H9 (cell line): ENCODE measurements at places on chromosomes 2 and 18. TPM values are rescaled to one million over a fixed set of nuclear protein-coding genes. Genes with fewer than 3 reads are reported as not detected.

DNA sequence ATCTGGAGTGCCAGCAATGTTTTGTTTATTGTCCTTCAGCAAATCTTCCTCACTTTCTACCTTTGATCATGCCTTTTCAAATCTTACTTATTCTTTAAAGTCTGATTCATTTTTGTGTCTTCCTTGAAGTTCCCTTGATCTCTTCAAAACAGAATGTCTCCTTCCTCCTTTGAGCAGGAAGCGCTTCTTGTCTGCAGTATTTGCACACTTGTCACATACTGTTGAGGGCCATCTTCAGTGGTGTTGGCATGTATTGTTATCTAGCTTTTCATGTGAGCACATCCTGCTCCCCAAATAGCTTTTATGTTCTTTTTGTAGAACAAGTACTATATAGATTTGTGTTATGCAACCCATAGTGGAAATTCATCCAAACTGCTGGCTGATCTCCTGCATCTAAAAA, 5.9 kb upstream of the CERS6 start:
- no peak for DNase-seq

- no peak for DNase-seq
Measured at GRCh38 chr2:229582151-229582550, 132.2 kb downstream of the DNER start.

DNA sequence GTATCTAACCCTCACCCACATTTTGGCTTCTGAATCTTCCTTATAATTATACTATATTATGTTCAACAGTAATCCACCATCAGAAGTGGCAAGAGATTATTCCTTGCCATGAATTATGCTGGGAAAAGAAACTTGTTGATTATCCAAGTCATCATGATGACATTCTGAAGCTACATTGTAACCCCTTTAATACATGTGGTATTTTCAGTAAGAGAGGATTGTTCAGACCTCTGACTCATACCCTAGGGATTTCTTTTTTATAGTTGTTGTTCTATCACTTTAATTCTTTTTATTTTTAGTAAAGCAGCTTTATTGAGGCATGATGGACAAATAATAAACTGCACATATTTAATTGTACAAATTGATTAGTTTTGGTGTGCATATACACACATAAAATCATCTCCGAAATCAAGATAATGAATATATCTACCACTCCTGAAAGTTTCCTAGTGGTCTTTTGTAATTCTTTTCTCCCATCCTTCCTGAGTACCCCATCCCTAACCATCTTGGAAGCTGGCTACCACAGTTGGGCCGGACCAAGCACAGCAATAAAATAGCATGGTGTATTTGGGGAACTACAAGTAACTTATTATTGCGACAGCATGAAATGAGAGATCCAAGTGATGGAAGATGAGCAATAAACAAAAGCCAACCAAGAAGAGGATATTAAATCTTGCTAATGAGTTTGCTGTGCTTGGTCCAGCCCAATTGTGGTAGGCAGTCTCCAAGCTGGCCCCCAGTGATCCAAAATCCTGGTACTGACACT, 159.9 kb downstream of the BARD1 start:
- DNase-seq: no peak

Gene C2orf15
- 5.6 and 6.2 TPM in 2 replicates for total RNA-seq

DNA sequence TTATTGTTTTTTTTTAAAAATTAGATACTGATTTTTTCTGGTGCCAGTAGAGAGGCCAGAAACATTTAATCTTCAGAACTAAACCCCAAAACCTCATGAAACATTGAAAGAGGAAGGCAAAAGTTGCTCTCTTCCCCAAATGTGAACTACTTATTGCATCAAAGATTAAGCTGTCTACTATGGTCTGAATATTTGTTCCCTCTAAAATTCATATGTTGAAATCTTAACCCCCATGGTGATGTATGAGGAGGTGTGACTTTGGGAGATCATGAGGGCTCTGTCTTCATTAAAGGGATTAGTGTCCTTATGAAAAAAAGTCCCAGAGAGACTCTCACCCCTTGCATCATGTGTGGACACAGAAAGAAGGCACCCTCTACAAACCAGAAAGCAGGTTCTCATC, 28.2 kb upstream of the SLC8A1 start:
- DNase-seq: no peak

DNA sequence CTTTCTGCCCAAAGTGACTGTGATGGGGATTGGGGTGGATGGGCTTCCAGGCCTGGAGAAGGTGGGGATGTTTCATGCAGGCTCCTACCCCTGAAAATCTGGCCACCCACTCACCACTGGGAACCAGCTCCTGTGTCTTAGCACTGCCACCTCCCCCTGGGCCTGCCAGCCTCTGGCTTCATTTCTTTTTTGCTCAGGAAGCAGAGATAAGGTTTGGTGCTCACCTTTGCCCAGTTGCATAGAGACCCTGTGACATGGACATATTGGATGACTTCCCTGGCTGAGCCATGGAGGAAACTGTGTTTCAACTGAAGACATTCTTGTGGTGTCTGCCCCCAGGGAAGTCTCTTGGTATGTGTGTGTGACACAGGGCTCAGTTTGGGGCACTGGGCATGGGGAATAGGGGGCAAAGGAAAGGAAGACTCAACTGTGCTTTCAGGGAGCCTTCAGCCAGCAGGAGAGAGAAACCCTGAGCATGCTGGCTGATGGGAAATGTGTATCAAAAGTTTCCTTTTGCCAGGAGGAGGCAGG, 16.7 kb downstream of the CTIF start:
- DNase-seq: no peak

Gene EVX2
- total RNA-seq: not detected in 2 replicates

DNA sequence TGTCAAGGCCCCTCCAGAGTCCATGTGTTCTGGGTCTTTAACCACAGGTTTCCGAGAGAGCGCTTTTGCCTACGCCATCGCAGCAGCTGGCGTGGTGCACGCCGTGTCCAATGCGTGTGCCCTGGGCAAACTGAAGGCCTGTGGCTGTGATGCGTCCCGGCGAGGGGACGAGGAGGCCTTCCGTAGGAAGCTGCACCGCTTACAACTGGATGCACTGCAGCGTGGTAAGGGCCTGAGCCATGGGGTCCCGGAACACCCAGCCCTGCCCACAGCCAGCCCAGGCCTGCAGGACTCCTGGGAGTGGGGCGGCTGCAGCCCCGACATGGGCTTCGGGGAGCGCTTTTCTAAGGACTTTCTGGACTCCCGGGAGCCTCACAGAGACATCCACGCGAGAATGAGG, 9.3 kb downstream of the WNT10A start:
- no peak for DNase-seq

DNA sequence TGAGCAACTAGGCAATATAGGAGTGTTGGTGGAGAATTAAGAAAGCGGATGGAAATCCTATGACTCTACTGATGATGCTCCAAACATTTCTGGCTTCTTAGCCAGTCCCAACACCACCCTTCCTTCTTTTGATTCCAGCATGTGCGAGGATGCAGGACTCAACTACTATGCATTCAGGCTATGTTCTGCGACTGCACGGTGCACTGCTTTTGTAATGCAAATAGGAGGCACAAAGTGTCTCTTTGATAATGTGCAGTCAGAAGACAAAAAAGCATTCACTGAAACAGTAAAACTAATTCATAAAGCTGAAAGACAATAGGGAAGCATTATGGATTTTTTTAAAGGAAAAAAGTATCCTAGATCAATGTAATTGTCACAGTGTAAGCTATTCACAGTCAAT, 106.7 kb downstream of the MEIS1 start:
- no peak for DNase-seq

- no peak for DNase-seq
Measured at GRCh38 chr2:121907928-121908327, 152.5 kb downstream of the TSN start.

DNA sequence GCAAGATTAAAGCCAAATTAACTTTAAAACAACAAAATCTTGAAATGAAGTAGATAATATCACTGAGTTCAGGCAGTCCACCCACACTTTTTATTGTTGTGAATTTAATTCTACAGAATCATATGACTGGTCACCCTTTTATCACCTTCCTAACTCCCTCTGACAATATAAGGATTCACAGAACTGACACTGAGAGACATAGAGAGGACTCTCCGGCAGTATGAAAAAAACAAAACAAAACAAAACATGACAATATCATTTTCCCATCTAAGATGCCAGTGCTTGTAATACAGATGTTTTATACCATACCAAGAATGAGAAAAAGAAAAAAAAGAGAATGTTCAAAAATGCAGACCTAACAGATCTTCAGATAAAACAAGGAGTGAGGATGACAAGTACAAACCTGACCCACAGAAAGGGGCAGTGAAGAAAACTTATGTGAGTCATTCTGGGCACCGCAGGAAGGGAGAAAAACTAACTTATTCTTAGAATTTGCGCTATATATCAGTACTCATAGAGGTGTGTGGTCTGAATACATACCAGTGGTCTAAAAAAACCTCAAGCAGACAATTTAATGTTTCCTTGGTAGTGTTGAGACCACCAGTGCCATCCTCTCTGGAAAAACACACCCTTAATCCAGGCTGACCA, 136.6 kb downstream of the ZAP70 start:
- DNase-seq: no peak

Gene ACVR2A
- 13.4 and 14.5 TPM in 2 replicates for total RNA-seq

DNA sequence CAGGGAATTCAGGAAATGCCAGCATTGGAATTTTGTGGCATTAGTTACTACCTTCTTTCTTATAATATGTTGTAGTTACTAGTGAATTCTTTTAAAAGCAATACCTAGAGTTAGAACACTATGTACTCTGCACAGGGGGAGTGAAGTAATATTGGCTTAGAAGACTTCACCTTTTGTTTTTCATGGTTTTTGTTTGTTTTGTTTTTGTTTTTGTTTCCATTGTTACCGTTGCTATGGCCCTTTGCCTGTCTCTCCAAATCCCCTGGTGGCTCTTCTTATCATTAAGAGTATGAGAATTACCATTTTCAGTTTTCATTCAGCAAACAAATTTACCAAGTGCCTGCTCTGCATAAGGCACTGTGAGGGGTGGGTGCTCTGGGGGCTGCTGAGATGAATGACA, 160.1 kb downstream of the HAUS1 start:
- no peak for DNase-seq

- DNase-seq: no peak
Measured at GRCh38 chr18:10245846-10246175, 208.6 kb upstream of the APCDD1 start.

- no peak for DNase-seq
Measured at GRCh38 chr2:7866825-7867224, 815.0 kb upstream of the ID2 start.

- DNase-seq: no peak
Measured at GRCh38 chr2:139628931-139629330, 848.7 kb upstream of the NXPH2 start.

DNA sequence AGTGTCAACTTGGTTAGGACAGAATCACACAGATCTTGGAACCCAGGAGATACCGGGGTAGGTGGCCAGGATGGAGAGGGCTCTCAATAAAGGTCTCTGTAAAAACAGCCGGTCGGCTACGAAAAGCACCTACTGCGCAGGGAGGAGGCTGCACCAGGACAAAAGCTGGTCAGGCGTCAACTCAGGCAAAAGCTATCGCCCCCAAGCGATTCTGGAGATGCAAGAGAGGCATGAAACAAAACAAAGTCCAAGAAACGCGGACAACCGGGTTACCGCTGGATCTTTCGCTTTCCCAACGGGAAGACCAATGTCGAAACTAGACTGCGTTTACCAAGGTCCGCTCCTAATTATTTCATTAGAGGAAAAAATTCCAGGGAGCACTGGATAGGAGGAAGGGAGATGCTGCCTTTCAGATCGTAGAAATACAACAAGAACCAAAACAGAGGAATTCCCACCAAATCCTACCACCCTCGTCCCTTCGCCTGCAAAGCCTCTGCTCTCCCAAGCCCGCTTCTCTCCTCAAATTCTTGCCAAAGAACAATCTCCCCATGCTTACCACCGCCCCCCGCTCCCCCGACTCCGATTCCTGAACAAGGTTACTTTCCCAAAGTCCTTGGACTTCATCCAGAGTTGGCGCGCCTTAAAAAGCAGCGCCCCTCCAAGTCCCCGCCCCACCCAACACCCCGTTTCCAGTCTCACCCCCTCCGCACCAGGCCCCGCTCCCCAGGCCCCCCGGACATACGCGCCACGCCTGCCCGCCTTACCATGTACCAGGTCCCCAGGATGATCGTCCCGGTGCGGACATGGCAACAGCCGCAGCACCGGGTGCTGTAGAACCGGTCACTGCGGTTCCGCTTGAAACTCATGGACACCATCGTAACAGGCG, 539 bp downstream of the LAPTM4A start:
- peak; percentile 57 for DNase-seq

Gene CLHC1
- 8.0 and 9.2 TPM in 2 replicates for total RNA-seq
